ENCODE measurements at places on chromosomes 2 and 18.

DNA sequence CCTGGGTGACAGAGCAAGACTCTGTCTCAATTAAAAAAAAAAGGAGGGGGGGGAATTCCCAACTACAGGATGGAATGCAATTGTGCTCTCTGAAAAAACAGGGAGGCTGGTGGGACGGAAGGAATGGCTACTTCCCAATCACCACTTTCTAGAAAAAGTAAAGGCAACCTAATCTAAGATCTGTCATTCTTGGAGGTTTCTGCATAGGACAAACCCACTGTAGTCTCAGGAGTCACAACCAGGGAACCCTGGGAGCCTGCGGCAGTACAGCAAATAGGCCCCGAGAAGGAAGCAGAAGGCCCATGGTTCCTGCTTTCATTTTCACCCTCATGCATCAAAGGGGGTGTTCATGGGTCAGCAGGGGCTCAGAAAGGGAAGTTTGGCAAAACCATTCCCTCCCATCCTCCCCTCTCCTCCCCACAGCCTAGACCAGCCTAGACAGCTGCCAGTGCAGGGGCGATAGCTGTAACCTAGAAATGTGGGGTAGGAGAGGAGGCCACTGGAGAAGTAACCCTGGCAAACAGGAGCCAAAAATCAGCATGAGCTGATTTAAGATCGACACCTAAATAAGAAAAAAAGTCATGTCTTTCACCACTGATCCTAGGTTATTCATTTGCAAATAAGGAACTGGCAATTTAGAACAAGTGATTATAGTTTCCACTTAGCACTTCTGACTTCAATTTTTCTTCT is 48.0 kb downstream of the TRABD2A start:
- DNase-seq, result no peak

DNA sequence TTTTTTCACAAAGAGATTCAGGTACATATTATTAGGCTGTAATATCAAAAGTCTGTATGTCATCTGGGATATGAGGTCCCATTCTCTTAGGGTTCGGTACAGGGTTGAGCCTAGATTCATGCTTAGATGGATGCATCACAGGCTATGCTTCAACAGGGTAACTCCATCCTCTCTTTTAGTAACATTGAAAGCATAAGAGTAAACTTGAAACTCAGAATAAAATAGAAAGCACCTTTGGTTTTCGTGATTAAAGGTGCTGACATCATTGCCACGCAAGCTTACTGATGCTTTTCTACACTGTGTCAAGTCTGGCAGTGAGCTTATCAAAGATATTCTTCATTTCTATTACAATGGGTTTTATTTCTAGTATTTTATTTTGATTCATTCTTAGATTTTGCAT is 419.1 kb upstream of the DSEL start:
- DNase-seq, result no peak

DNA sequence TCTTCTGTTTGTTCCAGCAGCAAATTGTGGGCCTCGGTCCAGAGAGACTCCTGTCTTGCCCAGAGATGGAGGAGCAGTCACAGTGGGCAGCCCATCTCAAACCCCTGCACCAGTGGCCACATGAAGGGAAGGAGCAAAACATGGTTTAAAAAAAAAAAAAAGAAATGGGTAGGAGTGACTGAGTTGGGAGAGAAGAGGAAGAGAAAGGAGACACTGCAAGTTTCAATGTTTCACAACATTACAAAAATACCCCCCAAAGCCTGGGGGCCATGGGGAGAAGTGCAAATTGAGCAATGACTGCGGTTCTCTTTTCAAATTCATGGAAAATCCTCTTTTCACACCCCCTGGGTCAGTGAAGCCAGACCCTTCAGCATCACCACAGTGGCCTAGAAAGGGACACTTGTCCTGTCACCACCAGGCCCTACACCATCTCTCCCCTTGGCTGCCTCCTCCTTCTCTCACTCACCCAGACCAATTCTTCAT is 117.1 kb downstream of the ZFP36L2 start:
- no peak for DNase-seq

DNA sequence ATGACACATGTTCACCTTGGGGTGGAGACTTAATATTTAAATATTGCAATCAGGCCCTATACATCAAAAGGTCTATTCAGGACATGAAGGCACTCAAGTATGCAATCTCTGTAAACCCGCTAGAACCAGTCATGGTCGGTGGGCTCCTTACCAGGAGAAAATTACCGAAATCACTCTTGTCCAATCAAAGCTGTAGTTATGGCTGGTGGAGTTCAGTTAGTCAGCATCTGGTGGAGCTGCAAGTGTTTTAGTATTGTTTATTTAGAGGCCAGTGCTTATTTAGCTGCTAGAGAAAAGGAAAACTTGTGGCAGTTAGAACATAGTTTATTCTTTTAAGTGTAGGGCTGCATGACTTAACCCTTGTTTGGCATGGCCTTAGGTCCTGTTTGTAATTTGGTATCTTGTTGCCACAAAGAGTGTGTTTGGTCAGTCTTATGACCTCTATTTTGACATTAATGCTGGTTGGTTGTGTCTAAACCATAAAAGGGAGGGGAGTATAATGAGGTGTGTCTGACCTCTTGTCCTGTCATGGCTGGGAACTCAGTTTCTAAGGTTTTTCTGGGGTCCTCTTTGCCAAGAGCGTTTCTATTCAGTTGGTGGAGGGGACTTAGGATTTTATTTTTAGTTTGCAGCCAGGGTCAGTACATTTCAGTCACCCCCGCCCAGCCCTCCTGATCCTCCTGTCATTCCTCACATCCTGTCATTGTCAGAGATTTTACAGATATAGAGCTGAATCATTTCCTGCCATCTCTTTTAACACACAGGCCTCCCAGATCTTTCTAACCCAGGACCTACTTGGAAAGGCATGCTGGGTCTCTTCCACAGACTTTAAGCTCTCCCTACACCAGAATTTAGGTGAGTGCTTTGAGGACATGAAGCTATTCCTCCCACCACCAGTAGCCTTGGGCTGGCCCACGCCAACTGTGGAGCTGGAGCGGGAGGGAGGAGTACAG is 108.1 kb downstream of the XRCC5 start:
- DNase-seq, result no peak

DNA sequence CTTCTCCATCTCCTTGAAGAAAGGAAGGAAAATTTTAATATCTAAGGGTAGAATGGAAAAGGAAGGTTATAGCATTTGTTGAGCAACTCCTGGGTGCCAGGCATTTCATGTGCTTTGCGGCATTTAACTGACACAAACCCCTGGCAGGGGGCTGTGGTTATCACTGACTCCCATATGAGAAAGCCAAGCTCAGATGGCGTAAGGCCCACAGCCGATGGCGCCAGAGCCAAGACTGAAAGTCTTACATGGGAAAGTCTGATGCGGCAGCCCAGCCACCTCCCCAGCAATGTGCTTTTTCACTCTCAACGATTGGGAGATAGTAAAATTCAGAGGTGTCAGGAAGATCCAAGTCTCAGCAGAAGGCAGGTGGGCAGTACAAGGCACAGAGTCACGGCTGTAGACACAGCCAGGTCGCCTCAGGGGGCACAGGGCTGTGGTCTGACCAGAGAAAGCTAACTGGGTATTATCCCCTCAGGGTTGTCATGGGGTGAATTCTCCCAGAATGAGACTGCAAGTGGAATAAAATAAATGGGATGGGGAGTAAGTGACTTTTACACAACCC is 324.2 kb upstream of the NCKAP5 start:
- DNase-seq, result no peak

DNA sequence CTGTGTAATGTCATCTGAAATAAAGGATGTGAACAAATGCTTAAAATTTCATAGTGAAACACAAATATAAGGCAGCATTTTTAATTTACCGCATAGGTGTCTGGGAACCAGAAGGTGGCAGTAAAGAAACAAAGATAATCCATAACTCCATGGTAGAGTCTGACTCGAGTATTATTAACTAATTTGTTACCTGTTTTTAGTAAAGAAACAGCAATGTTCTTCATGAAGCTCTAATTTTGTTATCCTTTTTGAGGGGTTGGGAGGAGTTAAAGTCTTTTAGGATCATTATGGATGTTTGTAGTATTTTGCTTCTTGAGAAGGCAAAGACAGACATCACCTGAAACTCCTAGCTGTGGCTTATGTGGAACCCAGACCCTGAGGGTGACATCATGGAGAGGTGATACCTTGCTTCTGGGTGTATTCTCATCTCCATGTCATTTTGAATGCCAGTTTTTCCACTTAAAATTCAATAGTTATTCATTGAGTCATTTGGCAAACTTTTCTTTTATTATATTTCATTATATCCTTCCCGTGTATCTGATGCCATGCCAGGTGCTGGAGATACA is 286.2 kb upstream of the EPAS1 start:
- DNase-seq, result peak; percentile 29

DNA sequence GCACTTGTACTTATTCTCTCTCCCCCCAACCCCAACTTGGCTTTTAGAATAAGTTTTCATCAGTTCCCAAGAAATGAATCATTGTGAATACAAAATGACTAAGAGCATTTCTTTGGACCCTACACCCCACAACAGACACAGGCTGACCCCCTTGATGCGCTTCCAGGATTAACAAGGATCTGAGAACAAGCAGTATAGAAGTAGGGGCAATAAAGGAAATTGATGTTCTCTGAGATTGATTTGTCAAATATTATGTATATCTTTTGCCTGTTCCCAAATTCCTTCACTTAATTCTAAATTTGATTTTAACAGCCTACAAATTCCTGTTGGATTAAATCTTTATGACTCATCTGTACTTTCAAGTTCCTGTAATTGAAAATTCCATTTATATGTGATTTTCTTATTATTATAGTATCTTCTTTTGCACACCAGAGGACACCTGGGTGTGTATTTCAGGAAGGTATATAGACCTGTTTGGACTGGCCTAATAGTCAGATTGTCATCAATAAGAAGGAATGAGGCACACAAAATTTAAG is 10.2 kb upstream of the PTPN4 start:
- no peak for DNase-seq

DNA sequence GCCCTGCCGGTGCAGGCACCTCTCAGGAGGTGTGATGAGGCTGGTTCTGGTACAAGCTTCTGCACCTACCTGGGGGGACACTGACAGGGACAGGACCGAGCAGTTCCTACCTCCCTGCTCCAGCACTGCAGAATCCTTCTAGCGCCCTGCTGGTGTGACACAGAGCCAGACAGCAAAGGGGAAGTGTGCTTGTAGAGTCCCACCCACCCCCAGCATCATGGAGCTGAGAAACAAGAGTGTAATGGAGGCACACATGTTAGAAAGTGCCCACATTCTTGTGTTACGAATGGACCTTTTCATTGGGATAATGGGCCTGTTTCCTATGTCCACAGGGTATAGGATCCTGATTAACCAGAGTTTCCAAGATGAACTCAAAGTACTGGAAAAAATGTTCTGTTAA is 38.3 kb downstream of the OXER1 start:
- DNase-seq, result no peak

GRCh38 chr2:149033716-149034115 is 4.8 kb upstream of the LYPD6B start:
- DNase-seq, result peak; percentile 95

GRCh38 chr2:26217720-26218119 is 26.7 kb downstream of the HADHA start:
- DNase-seq, result no peak

GRCh38 chr18:58806826-58807714 is 57.6 kb upstream of the ZNF532 start:
- no peak for DNase-seq

DNA sequence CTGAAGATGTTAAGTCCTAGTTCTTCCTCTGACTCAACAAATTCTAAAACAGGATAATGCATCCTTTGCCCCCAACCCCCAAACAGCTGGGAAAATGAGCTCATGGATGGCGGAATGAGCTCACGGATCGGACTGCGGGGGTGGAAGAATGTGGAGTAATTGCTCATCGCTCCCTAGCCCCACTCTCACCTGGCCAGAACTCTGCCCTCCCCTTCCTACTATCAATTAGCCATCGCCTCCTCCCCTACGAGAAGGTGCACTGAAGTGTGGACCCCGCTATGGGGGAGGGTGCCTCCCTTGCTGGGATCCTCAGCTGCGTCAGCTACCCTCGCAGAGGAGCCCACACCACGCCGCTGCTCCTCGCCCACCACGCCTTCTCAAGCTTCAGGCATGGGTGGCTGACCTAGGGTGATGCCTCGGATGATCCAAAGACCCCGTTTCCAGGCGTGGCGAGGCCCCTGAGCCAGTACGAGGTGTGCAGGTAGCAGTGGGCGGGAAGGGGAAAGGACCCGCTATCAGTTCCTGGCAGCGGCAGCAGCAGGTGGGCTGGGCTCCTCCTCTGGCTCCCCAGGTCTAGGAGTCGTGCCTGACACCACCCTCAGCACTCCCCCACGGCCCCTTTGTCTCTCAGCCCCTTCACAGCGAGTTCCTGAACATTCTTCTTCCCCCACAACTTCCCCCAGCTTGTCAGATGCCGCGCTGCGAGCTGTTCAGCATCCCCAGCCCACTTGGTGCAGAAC is 82.1 kb upstream of the POMC start:
- no peak for DNase-seq

DNA sequence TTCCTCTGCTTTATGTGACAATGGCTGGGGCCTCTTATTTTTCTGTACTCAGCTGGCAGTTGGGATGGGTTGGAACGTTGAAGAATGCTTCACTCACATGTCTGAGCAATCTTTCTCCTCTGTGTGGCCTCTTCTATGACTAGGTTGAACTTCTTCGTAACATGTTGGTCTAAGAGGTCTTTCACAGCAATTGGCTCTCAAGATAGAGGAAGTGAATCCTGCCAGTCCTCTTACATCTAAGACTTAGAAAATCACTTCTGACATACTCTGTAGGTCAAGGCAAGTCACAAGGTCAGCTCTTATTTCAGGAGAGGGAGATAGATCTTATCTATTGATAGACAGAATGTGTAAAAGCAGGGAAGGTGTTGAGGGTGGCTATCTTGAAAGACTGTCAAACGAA is 174.1 kb downstream of the NYAP2 start:
- DNase-seq, result no peak

GRCh38 chr18:55732227-55733106 is 144.5 kb upstream of the TCF4 start:
- DNase-seq, result no peak

GRCh38 chr2:136207030-136207623 is 89.2 kb upstream of the CXCR4 start:
- DNase-seq, result no peak

DNA sequence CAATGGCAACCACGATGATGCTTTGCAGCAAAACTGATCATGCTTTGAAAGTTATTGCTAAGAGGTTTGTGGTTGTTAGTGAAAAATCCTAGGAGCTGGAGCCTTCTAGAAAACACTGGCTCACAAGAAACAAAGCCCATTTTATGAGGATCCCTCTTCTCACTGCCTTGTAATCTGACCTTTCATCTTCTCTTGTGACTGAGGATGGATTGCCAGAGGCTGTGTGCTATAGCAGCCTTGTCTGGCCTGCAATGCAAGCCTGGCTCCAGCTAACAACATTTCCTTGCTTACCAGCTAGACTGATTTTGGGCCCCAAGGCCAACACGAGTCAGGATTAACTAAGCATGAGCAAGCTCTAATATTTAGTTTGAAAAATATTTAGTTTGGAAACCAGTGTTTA is 13.1 kb downstream of the PIEZO2 start:
- DNase-seq, result no peak

DNA sequence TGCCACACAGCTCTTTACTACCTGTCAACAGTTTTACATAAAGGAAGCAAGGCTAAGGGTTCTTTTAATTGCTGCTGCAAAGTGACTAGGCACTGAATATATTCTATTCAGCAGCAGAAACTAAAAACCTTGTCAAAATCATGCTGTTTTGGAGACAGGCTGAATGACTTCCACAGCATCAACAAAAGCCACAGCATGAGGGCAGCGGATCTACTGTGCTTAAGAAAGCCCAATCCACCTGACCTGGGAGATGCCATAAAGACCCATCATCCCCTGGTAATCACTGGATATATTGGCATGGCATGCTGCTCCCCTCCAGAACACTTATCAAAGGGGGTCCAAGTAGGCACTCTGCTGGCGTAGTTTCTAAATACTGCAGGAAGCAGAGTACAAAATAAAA is 715.1 kb upstream of the SLC8A1 start:
- no peak for DNase-seq

GRCh38 chr2:215983581-215984351 is 29.6 kb downstream of the MREG start:
- no peak for DNase-seq

Data from NCI-H748 treated with DMSO at 0.1 percent for 48 hours (cell line).